HS-27A (cell line): ENCODE measurements at places on chromosomes 3 and 15.
A peak's percentile ranks its signal among the peaks of the same experiment; 100 is the strongest.

DNA sequence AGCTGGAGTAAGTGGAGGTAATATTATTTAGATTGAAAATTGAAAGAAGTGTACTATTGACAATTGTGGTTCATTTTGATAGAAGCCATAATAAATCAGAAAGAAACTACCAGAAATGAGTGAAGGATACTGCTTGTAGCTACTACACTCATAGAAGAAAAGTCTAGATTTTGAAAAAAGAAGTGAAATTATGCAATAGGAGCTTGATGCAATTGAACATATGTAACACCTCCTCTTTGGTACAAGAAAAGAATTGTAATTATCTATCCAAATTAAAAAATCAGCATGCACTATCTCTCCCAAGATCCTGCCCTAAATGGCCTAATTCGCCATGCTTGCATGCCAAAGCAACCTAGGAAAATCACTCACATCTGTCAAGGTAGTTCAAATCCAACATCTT lies 51.1 kb upstream of the CD200R1L start:
- no peak for DNase-seq

DNA sequence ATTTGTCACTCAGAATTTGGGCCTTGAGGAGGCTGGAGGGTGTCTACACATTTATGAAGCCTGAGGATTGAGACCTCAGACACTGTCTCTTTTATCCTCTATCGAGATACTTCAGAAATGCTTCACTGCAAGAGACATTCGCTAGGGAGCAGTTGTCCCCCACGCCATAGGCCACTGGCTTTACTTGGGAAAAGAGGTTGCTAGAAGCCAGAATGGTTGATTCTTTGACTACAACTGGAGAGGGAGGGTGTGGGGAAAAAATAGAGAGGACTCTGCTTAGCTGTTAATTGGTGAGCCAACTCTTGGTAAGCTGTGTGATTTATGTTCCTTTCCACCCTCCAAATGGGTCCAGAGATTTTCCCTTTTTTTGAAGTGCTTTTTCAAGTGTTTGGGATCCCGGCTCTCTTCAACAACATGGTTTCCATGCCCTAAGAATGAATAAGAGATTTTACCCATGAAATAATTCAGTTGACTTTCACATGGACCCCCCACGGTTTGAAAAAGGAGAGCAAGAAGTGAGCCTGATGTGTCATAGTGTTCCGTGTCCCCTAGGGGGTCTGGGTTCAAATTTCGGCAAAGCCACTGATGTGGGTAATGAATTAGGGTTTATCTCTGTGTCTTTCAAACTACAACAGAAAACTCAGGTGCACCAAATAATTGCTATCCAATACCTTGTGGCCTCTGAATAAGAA lies 2.7 kb downstream of the BOC start:
- DNase-seq: no peak

DNA sequence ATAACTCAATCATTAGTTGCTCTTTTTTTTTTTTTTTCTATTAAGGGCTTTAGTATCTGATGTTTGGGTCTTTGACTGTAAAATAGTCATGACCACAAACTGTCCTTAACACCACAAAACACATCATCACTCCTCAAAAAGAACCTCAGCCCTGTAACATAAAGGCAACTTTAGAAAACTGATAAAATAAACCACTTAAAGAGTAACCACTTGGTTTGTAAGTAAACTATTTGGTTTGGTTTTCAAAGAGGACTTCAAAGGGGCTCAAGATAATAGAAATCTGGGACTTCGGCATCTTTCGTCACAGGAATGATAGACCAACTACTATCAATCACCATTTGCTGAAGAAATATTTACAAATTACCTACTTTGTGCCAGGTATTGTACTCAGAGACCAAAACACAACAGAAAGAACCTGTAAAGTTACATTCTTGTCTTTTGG lies 167.8 kb downstream of the FOXP1 start:
- DNase-seq: no peak

- no peak for DNase-seq
Observed at GRCh38 chr3:14237457-14237856, 58.8 kb downstream of the LSM3 start.

GRCh38 chr3:125073390-125073905 lies 17.7 kb upstream of the HEG1 start:
- DNase-seq: no peak

- DNase-seq: peak; percentile 27
Observed at GRCh38 chr3:129942296-129942695, 32.2 kb upstream of the TRH start.

DNA sequence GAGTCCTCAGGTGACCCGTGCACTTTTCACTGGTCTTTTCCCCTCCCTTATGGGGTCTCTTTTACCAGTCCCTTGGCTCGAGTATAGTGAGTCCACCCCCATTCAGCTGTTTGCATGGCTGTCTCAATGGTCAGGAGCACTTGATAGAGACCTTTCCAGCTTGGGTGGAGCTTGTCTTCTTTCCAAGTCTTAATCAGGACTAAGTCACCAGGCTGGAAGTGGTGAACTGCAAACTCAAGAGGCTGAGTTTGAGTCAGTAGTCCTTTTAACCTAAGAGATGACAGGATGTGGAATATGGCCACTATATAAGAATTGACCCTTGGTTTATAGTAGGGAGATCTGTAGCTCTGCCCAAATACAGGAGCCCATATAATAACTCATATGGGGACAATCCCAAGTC lies 279.7 kb downstream of the PYDC2 start:
- DNase-seq: no peak

- no peak for DNase-seq
Observed at GRCh38 chr3:116586285-116586944, 123.2 kb upstream of the TUSC7 start.

GRCh38 chr15:44705986-44706385 lies 5.1 kb downstream of the PATL2 start:
- DNase-seq: no peak

- no peak for DNase-seq
Observed at GRCh38 chr15:23762026-23762425, 74.9 kb upstream of the NDN start.

- no peak for DNase-seq
Observed at GRCh38 chr3:19171794-19172193, 23.5 kb downstream of the KCNH8 start.

DNA sequence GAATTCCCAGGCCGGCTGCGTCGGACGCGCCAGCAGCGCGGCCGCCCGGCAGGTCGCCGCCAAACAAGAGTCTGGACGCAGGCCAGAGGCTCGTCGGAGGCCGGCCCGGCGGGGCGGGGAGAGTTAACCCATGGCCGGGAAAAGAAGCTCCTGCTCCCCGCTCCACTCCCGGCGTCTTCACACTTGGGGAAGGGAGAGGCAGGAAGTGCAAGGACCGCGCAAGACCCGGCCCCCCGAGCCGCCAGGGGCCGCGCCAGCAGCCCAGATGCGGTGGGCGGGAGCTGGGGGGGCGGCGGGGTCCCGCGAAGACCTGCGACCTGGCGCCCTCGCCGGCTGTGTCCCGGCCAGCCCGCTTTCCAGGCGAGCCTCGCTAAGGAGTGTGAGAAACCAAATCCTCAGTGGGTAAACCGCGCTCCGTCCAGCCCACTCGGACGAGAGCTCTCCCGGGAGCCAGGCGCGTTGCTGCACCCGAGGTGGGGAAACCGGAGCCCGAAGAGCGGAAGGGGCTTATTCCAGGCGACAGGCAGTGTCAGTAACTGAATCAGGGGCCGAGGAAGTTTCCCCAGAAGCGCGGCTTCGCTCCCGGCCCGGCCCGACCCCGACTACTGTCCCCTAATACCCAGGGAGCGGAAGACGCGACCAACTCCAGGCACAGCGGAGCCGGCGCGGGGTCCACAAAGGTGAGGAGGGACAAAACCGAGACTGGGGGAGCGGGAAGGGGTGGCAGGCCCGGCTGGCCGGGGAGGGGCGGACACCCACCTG lies 721 bp downstream of the ADAMTS7 start:
- DNase-seq: no peak

DNA sequence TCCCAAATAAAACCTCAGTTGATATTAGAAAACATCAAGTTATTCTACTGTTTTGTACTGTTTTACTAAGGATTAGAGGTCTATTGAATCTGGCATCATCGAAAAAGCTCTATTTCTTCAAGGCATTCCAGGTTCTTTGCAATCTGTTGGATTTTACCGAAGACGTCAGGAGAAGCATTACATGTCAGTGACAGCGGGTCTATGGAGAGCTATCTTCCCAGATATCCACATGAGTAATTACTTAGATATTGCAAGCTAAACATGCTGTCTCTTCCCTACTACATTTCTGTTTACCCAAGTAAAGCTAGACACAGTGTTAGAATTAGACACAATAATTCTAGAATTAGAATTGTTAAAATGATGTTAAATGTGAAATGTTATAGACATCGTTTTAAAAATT lies 10.8 kb upstream of the GOLGA6L2 start:
- no peak for DNase-seq

DNA sequence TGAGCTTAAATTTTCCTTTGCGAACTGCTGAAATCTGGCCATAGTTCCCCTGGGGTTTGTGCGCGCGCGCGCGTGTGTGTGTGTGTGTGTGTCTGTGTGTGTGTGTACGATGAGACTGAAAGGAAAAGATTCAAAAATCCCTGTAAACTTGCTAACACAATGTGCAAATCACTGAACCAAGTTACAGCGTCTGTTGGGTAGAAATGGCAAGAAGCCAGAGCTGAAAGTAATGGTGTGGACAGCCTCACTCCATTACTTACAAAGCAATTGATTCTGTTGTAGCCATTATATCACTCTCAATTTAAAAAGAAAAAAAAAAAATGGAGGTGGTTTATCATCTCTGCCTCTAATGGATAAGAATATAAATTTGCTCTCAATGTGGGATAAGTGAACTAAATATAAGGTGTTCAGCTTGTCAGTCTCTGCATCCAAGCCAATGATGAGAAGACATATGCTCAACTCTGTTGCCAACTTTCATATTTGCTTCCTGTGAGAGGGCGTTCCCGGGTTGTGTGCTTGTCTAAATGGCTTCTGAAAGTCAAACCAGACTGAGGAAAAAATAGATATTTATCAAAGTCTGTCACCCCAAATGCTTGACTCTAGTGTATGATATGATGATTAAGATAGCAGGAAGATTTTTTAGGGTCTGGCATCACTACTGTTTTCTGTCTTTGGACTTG lies 422.2 kb downstream of the ZNF385D start:
- no peak for DNase-seq

- DNase-seq: no peak
Observed at GRCh38 chr15:77455696-77456321, 35.1 kb downstream of the HMG20A start.

GRCh38 chr15:50828610-50829206 lies 63.2 kb upstream of the SPPL2A start:
- peak; percentile 53 for DNase-seq

DNA sequence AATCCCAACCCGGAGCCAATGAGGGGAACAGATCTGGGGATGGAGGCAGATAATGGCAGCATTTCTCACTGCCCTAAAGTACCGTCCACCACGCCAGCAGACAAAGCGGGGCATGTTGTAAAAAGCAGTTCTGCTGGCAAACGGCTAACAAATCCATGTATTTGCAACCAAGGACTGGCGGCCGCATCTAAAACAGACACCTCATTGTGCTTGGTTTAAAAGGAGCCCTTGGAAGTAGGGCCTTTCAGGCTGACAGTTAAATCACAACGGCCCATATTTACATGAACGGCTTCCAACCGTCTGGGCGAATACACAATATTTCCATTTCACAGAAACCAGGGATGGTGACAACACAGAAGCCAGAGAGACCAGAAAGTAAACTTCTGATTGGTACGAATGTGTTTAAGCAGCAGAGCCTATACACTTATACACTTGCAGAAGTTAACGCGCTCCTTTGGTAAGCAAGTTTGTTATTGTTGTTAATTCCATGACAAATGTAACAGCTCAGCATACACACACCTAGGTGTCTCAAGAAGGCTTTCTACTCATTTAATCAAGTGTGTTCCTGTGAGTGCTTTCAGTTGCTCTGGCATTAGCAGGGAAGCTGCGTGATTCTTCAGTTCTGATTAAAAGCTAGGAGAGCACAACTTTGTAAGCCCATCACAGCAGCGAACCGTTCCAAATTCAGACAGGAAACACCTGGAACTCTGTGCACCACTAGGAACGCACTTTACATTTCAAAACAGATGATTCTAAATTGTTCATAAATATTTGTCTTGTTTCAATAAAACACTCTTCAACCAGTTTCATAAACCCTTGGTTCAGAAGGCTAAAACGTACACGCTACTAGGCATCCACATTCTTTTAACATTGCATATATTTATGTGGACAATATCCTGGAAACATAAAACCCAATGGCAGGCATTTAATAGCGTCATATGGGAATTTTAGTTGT lies 112.9 kb downstream of the PDZRN3 start:
- no peak for DNase-seq

- no peak for DNase-seq
Observed at GRCh38 chr3:28612232-28612631, 263.6 kb upstream of the AZI2 start.

DNA sequence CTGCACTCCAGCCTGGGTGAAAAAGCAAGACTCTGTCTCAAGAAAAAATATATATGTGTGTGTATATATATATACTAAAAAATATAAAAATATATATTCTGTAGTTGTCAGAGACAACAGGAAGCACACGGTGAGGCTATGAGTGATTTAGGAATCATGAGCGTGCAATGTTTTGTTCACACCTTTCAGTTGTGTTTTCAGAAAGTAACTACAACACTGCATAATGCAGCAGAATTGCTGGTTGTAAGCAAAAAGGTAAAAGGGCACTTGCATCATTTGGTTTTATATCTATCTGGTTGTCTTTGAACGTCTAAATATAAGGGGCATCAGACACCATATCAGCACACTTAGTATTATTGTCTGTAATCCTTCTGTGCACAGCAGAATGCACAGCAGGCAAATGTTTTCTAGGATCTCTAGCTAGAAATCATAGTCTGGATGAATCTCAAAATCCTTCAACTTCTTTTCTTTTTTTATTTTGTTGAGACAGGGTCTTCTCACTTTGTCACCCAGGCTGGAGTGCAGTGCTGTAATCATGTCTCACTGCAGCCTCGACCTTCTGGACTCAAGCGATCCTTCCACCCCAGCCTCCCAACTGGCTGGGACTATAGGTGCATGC lies 44.8 kb downstream of the CCR3 start:
- DNase-seq: no peak

- no peak for DNase-seq
Observed at GRCh38 chr15:94286583-94286982, 55.2 kb downstream of the MCTP2 start.

DNA sequence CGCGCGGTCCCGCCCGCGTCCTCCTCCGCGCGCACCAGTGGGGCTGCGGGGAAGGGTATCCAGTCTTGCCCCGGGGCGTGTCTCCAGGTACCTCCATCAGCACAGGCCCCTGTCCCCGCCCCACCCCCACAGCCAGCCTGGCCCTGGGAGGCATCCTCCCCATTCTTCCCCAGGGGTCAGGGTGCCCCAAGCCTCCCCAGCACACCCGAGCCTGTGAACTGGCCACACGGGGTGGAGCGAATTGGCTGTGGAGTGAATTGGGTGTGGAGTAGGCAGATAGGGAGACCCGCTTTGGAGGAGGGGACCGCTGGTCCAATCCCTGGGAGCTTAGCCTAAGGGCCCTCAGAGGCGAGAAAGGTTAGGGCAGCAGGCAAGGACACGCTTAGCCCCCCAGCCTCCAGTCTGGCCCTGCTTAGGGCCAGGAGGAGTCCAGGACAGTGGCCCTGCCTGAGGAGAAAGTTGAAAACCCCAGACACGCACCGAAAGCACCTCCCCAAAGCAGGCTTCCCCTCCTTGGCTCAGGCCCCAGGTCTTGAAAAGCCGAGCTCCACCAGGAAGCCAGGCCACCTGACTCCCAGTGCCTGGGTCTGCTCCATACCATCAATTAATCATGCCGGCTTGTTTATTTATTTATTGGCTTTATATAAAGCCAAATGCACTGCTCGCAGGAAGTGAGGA lies 107.7 kb upstream of the SLC6A11 start:
- no peak for DNase-seq
